ENCODE measurements at places on chromosomes 2 and 18. TPM values are rescaled to one million over a fixed set of nuclear protein-coding genes. Genes with fewer than 3 reads are reported as not detected.

DNA sequence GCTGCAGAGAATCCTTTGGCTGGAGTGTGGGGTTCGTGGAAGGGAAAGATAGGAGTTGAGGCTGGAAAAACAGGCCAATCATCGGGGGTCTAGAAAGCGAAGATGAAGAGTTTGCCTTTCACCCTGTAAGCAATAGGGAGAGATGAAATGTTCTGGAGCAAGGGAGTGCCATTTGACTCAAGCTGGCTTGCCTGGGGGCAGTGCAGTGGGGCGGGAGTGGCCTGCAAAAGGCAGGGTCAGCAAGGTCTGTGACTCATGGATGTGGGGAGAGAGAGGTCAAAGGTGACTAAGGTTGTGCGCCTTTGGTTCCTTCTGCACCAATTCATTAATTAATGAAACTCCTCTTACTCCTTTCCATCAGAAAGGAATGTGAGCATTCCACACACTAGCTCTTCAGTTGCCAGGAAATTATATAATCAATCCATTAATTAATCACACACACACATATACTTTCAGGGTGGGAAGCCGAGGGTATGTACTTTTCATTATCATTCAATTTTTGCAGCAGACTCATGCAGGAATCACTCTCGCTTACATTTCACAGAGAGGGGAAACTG is 227.6 kb downstream of the MYCN start:
- DNase-seq, result no peak

- DNase-seq, result no peak
Measured at GRCh38 chr2:128234613-128235012, 84.1 kb downstream of the HS6ST1 start.

GRCh38 chr18:3910512-3910911 is 460.5 kb downstream of the TGIF1 start:
- peak; percentile 46 for DNase-seq

DNA sequence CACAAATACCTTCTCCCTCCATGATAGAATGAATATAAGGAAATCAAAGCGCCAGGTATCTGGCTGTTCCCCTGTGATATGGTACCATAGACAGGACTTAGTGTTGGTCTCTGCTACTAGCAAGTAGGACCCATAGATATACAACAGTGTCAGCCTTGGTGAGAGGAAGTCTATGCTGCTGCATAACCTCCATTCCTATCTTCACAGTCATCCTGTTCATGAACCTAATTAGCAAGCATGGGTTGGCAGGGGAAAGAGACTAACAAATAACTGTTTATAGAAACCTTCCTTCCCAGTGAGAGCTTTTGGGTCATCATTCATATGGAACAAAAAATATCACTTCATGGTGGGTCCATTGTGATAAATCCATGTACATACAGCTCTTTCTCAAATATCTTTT is 188.9 kb upstream of the FAM98A start:
- DNase-seq, result no peak

DNA sequence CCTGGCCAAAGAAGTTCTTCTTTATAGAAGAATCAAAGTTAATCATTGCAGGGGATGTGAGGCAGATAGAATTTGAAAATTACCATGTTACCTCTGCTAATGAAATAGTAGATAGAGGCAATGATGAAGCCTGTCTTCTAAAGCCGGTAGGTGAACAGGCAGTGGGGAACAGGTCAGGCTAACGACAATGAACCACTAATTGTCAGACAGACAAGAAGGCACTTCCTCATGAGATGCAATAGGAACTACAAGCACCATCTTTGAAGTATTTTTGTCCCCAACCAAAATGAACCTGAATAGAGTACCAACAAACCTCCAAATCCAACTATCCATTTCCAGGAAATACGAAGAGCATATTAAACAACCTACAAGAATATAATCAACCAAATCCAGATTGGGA is 41.6 kb upstream of the RAB31 start:
- no peak for DNase-seq

Gene SLC5A7
- 0.19 TPM for total RNA-seq

DNA sequence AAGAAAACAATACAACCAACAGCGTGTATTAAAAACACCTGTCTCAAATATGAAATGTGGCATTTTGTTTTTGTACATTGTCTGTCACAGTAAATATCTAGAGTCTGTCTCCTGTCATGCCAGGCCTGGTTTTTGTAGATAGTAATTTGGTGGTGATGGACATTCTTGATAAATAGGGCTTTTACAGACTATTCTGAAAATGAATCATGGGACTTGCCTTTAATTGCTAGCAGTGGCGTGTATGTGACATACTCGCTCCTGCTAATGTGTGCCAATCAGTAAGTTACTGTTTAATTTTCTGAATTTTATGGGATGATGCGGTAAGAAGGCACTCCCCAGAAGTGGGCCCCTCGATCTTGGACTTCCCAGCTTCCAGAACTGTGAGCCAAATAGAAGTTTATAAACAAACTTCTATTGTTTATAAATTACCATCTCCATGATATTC is 83.7 kb downstream of the TANC1 start:
- DNase-seq, result no peak

DNA sequence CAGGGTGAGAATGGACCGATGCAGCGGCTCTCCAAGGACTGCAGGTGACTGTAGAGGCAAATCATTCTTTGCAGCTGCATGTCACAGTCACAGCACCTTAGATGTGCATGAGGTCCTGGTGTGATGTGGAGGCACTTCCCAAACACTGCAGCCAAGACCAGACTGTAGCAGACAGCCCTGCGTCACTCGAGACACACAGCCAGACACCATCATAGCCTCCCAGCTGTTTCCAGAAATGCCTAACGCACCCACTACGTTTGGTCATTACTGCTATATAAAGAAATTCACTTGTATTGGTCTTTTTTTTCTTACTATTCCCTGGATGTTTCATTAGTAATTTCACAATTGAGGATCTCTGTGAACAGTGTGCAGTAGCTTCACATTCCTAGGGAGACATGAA is 60.9 kb downstream of the SH3YL1 start:
- DNase-seq, result no peak

Gene DHRS9
- total RNA-seq, result 0.52 TPM

Gene CSRNP3
- total RNA-seq, result 3.7 TPM

GRCh38 chr18:48785736-48786454 is 164.9 kb downstream of the SMAD7 start:
- peak; percentile 59 for DNase-seq

DNA sequence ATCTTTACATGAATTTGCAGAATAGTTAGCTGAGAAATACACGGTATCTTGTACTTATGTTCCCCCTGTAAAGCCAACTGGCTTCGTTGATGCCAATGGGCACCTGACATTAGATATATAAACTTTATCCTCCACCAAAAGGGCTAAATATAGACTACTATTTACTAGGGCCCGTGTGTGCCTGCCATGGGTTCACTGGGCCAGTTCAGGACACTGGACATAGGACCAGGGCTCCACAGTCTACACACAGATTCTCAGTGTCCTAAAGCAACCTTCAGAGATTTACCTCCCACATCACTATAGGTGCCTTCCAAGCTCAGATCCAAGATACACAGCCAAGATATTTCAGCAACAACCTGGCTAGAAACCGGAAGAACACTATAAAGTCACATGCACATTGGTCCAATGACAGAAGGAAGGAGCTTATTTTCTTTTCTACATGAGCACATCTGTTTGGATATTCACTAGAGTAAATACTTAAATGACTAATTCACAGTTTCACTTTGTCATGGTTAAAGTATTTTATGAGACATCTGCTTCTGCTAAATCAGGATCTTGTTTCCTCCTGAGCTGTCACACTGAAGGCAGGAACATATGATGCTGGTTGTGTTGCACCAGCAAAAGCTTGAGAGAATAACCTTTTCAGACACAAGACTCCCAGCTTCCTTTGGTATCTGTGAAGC is 95.1 kb downstream of the MYO5B start:
- DNase-seq, result no peak

GRCh38 chr2:145702305-145702704 is 1182.4 kb upstream of the ZEB2 start:
- no peak for DNase-seq

Gene G6PC2
- total RNA-seq, result not detected

Gene NFE2L2
- total RNA-seq, result 131 TPM

DNA sequence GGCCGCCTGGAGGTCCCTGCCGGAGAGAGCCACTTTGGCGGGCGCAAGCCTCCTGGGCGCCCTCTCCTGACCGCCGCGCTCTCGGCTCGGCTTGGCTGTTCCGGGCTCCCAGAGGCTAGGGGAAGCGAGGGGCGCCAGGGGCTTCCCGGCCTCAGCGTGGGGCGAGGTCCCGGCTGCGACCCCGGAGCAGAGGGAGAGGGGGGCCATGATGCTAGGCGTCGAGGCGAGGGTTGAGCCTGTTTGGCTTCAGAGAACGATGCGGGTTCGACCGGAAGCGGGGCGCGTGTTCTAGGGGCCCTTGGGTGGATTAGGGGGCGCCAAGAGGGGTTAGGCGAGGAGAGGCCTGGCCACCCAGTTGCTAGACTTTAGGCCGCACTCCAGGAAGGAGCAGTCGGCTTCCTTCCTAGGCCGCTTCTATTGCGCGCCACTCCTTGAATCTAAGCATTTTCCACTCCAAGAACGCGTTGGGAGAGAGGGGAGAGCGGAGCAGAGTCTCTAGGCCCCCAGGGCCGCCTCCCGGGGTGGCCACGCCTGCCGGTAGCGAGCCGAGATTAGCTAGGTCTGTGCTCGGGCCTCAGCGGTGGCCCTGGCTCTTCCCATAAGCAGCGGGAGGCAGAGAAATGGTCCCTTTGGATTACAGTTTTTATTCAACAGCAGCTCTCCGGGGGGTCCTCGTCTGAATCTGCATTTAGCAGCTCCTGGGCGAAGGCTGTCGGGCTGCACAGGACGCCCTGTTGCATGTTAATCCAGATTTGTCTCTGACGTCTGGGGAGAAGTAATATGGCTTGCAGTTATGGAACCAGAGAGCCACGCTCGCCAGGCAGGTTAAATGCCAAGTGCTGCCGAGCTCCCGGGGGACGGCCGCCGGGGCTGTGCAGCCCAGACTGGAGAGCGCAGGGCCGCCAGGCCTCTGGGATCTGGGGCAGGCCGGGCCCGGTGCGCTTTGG is 11.3 kb downstream of the MEIS1 start:
- DNase-seq, result peak; percentile 90

DNA sequence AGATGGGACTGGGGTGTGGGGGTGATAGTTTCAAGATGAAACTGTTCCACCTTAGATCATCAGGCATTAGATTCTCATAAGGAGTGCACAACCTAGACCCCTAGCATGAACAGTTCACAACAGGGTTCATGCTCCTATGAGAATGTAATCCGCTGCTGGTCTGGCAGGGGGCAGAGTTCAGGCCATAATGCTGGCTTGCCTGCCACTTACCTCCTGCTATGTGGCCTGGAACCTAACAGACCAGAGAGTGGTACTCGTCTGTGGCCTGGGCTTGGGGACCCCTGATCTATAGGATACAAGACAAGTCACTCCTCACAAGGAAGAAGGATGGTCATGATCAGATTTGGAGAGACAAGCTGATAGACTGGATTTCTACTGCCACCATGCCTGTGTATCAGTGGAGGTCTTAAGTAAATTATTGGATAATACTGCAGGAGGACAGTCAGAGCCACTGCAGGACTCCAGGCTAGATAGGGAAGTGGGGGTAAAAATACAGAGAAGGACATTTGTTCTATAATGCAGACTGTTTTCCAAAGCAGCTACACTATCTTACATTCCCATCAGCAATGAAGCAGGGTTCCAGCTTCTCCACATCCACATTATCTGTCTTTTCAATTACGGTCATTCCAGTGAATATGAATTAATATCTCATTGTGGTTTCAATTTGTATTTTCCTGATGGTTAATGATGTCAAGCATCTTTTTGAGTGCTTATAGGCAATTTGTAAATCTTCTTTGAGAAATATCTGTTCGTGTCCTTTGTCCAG is 28.8 kb upstream of the APOB start:
- DNase-seq, result no peak

GRCh38 chr18:39780774-39781173 is 2174.3 kb upstream of the PIK3C3 start:
- DNase-seq, result no peak

Gene GALR1
- total RNA-seq, result 0.24 TPM

GRCh38 chr2:225735844-225736243 is 336.3 kb downstream of the NYAP2 start:
- DNase-seq, result no peak

- DNase-seq, result peak; percentile 8
Measured at GRCh38 chr2:26564121-26564644, 77.0 kb downstream of the CIB4 start.

Gene CCNYL1
- total RNA-seq, result 22.4 TPM

- DNase-seq, result no peak
Measured at GRCh38 chr2:6780765-6781274, 84.9 kb downstream of the CMPK2 start.

DNA sequence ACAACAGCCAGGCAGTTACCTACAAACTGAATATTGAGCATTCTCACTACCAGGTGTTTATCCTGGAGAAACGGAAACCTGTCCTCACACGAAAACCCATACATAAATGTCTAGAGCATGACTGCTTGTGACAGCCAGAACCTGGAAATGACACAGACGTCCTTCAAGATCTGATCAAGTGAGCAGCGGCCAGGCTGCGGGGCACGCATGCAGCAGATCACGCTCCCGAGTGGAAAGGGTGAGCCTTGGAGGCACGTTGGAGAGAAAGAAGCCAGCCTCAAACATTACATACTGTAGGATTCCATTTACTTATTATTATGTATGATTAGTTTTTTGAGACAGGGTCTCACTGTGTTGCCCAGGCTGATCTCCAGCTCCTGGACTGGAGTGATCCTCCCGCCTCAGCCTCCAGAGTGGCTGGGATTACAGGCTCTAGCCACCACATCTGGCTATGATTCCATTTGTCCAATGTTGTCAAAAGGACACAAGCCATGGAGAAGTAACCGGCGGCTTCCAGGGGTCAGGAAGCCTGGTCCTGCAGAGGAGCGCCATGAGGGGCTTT is 22.9 kb upstream of the STK25 start:
- DNase-seq, result no peak

- no peak for DNase-seq
Measured at GRCh38 chr2:177616731-177617130, 224.2 kb downstream of the AGPS start.

DNA sequence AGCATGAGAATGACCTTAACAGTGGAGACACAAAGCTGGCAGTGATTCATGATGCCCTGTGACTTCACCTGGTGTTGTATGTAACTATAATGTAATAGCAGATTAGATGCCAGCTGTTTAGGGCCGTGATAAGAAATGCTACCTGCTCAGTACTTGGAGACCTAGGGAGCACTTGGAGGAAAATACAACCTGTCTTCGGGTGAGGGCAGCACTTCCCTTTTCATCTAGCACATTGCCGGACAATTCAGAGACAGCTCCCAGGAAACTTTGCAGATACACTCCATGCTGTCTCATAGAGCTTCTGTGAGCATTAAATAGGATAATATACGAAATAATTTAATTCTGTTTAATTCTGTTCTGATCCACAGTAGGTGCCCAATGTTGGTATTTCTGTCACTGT is 668.5 kb downstream of the TSN start:
- DNase-seq, result no peak

DNA sequence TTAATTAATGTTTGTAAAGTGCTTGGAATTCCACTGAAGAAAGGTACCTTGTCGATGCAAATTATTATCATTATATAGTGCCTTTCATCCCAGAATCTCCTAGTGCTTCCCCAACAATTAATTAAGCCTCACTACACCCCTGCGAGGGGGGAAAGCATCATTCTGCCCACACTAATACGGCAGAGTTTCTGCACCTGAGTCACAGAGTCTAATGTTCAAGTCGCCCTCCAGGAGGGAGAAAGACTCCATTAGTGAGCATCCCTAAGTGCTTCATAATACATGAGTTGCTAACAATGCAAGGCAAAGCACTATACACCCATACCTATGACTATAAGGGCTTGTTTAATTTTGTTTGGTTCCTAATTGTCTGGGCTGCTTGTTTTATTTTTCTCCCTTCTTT is 25.4 kb upstream of the NRP2 start:
- no peak for DNase-seq

GRCh38 chr2:226303707-226304106 is 495.9 kb downstream of the IRS1 start:
- no peak for DNase-seq

Gene GPR39
- 0.42 TPM for total RNA-seq

Gene SLC30A3
- 1.8 TPM for total RNA-seq
